ENCODE measurements at places on chromosomes 2 and 18.

GRCh38 chr2:40752796-40753195 lies 300.9 kb upstream of the SLC8A1 start:
- DNase-seq = no peak

GRCh38 chr2:159562248-159562647 lies 54.1 kb downstream of the BAZ2B start:
- no peak for DNase-seq

GRCh38 chr2:206832873-206833272 lies 67.5 kb downstream of the FASTKD2 start:
- no peak for DNase-seq

DNA sequence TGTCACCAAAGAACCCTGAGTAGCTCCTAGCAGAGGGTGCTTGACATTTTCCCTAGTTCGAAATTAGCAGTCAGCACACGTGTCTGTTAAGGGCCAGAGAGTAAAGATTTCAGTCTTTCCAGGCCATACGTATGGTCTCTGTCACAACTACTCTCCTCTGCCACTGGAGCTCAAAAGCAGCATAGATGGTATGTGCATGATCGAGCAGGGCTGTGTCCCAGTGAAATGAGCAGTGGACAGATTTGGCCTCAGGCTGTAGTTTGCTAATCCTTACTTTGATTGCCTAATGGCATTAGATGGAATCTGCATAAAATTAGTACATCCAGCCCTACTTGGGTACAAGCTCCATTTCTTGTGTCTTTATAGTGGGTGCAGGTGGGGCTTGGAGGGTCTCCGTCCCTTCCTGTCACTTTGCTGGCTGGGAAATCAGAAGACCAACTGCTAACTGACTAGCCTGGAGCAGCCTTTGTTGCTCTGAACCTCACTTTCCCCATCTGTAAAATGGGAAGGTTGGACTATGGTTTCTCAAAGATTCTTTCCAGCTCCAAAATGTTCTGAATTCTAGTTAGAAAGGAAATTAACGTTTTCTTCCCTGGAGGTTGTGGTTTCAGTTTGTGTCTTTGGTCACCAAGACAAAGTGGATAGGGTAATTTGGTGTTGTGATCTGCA lies 108.5 kb downstream of the GLI2 start:
- DNase-seq = no peak

- DNase-seq = no peak
These were observed 691.3 kb downstream of the LRP1B start for GRCh38 chr2:141439524-141439923.

GRCh38 chr2:15761056-15761455 lies 169.4 kb downstream of the DDX1 start:
- DNase-seq = no peak
